ENCODE measurements at places on chromosomes 6 and 20.

GRCh38 chr20:20085812-20086211 lies 33.5 kb downstream of the CFAP61 start:
- DNase-seq = no peak

DNA sequence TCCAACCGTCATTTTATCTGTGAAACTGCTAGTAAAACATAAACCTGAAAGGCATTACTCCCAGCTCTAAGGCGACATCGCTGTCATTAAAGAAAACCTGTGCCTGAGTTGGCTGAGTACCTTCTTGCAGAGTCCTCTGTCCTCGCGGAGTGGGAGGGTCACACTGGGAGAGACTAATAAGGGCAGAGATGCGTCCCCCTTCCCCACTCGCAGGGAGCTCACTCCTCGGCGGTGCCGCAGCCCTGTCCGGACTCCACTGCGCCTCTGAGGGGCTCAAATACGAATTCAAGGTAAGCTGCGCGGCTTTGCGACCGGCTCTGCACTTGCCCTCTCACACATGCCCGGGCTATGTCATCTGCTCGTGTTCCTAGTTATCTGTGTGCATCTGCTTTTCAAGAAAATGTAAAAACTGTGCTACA lies at the start of gene COL19A1:
Gene COL19A1, plus strand, starts transcription at position 206 of the 419 bp plus-strand sequence. CDS start 13,012 bp downstream, outside the sequence.
- DNase-seq = peak; percentile 1

- peak; percentile 45 for DNase-seq
These were observed 12.5 kb upstream of the BCKDHB start for GRCh38 chr6:80094017-80094416.

DNA sequence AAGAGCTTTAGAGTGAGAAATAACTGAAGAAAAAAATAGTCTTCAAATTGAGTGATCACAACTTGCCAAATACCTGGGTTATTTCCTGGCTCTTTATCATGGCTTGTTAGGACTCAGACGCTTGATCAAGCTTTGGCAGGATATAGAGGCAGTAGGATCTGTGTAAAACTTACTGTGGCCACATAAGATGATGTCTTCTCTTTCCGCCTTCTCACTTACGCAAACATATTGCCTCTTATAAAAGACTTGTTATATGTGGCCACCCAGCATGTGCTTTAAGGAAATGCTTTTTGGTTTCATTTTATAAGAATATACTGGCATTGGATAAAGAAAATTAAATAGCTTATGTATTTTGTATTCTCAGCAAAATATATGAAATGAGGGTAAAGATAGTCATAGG lies 101.8 kb upstream of the AKIRIN2 start:
- no peak for DNase-seq

DNA sequence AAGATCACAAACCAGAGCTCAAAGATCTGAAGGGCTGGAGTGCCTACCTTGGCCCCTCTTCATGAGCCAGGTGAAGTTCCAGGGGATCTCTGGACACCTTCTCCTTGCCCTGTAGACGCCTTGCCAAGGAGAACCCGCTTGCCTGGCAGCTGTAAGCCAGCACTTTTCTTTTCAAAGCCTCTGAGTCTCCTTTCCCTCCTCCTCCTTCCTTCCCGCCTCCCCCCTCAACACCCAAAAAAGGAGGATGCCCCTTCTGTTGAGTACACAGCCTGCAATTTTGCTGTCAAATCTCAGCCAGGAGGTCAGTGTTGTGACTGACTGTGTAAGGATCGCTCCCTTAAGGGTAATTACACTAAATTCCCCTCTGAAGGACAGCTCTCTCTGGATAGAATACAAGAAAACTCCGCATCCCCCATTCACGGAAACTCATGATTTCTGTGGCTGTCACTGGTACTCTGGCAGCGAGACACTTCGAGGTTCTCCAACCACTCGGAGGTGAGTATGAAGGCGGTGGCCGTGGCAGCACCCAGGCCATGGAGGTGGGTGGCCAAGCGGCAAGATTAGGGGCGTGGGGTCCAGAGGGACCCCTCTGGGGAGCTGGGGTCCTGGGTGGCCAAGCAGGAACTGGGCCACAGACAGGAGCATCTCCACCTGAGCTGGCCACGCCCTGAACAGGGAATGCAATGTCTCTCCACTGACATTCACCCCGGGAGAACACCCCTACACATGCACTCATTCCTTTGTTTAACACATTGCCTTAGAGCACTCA lies 23.2 kb upstream of the FOXP4 start:
- DNase-seq = no peak

DNA sequence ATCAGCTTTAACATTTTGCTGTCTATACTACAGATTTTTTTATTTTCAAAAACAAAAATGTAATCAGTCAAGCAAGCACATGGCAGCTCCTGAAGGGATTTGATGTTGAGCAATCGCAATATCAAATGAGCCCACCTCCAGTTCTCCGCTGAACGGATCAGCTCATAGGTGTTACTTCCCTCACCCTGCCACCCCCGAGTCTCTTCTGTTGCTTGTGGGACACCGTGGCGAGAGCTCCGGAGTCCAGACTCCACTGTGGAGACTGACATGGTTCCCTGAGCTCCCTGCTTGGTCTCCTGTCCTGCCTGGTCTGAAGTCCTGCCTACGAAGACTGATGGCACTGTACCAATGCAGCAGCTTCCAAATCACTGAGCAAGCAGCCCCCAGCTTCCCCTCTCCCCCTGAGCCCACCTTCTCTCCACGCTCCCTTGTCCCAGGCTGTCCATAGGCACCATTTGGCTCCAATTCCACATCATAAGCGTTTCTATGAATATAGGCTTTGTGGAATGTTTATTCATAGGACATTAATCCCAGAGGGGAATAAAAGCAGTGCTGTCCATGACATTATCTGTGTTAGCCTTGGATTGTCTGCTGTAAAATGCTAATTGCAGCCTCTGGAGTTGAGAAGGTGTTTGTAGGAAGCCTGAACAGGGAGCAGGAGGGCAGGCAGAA lies 162.2 kb downstream of the LY86 start:
- DNase-seq = no peak

DNA sequence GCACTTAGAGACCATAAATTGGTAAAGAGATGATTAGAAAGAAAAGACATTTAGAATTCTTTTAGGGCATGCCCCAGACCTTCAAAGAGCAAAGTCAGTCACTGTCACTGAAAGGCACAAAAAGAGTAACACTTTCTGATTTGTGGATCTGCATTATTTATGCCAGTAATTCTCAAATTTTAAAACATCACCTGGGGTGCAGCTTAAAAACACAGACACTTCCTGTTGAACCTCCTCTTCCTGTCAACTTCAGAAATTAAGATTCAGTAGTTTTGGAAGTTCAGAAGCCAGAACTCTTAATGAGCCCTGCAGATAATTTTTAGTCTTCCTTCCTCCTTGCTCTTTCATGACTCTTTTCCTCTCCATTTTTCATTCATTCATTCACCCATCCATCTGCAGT lies 137.5 kb downstream of the NRN1 start:
- DNase-seq = peak; percentile 30

- peak; percentile 44 for DNase-seq
These were observed 2.9 kb downstream of the SPAG4 start for GRCh38 chr20:35618263-35619131.

DNA sequence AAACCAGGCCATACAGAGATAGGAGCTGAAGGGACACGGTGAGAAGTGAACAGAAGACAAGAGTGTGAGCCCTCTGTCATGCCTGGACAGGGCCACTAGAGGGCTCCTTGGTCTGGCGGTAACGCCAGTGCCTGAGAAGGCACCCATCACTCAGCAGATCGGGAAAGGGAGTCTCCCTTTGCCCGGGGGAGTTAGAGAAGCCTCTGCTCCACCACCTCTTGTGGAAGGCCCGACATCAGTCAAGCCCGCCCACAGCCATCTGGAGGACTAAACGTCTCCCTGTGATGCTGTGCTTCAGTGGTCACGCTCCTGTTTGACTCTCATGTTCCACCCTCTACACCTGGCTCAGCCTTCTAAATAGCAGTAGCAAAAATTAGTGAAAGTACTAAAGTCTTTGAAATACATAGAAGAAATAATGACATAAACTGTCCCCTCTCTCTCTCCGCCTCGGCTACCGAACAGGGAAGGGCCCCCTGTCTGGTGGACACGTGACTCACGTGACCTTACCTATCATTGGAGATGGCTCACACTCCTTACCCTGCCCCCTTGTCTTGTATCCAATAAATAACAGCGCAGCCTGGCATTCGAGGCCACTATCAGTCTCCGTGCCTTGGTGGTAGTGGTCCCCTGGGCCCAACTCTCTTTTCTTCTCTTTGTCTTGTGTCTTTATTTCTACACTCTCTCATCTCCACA lies 66.7 kb downstream of the RPP21 start:
- peak; percentile 11 for DNase-seq

- no peak for DNase-seq
These were observed 33.5 kb upstream of the PHIP start for GRCh38 chr6:79111549-79111948.

DNA sequence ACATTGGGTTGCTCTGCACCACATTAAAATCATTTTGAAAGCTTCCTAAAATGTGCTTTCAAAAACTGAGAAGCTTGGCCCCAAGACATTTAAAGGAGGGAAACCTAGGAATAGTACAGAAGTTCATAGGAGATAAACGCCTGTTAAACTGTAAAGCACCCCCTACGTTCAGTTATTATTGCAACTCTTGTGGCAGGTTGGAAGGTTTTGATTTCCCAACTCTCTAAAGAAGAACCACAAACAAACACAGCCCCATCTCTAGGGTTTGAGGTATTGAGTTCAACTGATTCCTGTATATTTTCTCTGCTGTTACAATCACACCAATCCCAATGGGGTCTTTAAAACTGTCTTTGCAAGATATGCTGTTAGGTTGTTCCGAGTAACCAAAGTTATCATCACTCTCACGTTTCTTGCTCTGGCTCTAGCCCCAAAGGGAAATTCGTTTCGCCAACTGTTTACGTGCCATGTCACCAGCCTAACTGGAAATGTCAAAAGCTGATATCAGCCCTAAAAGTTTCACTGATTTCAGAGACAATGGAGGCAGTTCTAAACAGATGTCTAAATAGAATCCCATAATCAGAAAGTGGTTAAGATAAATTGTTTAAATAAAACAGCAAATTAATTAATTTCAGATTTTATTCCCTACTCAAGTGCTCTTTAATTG lies 12.1 kb downstream of the TFAP2A start:
- no peak for DNase-seq

- no peak for DNase-seq
These were observed 3.5 kb downstream of the PLEKHG1 start for GRCh38 chr6:150603176-150603575.

- no peak for DNase-seq
These were observed 135.5 kb upstream of the PLCB4 start for GRCh38 chr20:8933381-8933807.

- no peak for DNase-seq
These were observed 20.4 kb downstream of the THEMIS start for GRCh38 chr6:127880429-127880828.

GRCh38 chr6:26455357-26455970 lies 2.3 kb upstream of the BTN2A1 start:
- DNase-seq = no peak

- DNase-seq = peak; percentile 39
These were observed 26.8 kb upstream of the RPP40 start for GRCh38 chr6:5030596-5031136.

- DNase-seq = no peak
These were observed 240.9 kb downstream of the LRFN2 start for GRCh38 chr6:40346246-40346645.

- DNase-seq = no peak
These were observed 28.7 kb upstream of the RPS6KA2 start for GRCh38 chr6:166655713-166656229.

DNA sequence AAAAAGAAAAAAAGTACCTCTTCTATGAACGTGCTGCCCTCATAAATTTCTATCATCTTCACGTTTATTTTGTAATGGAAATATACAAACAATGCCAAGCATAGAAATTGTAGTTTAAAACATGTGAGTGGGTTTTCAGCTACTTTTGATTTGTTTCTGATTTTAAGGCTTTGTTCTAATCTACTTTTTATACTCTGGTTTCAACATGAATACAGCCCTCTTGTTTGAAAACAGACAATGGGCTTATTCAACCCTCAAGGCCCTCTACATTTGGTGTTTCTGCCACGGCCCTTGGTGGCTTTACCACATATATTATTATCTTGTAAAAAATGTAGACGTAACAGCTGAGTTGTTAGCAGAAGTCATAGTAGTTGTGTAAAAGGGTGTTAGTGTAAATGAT lies 153.9 kb downstream of the SOX4 start:
- no peak for DNase-seq

GRCh38 chr6:154167126-154167525 lies 128.1 kb downstream of the OPRM1 start:
- no peak for DNase-seq

- no peak for DNase-seq
These were observed 42.2 kb downstream of the VSTM2L start for GRCh38 chr20:37945091-37945547.

- DNase-seq = no peak
These were observed 12.0 kb upstream of the TXNDC5 start for GRCh38 chr6:7922596-7922995.

GRCh38 chr6:24565196-24565595 lies 70.4 kb downstream of the ALDH5A1 start:
- no peak for DNase-seq

- DNase-seq = no peak
These were observed 14.5 kb upstream of the GUCA1A start for GRCh38 chr6:42158631-42159030.

DNA sequence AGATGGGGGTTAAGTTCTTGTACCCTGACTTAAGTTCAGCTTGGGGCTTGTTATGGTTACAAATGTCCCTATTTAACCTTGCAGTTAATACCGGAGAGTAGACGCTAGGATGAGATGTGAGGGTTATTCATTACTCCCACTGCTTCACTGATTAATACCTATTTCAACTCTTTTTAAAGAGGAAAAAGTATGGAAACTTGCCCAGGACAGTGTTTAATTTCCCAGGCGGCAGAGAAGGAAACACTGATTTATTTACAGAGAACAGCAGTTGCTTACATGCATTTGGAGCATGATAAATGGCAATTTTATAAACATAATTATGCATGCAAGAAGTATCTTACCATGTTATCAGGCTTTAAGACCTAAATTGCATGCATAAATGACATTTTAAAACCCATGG lies 137.7 kb downstream of the RCAN2 start:
- no peak for DNase-seq

DNA sequence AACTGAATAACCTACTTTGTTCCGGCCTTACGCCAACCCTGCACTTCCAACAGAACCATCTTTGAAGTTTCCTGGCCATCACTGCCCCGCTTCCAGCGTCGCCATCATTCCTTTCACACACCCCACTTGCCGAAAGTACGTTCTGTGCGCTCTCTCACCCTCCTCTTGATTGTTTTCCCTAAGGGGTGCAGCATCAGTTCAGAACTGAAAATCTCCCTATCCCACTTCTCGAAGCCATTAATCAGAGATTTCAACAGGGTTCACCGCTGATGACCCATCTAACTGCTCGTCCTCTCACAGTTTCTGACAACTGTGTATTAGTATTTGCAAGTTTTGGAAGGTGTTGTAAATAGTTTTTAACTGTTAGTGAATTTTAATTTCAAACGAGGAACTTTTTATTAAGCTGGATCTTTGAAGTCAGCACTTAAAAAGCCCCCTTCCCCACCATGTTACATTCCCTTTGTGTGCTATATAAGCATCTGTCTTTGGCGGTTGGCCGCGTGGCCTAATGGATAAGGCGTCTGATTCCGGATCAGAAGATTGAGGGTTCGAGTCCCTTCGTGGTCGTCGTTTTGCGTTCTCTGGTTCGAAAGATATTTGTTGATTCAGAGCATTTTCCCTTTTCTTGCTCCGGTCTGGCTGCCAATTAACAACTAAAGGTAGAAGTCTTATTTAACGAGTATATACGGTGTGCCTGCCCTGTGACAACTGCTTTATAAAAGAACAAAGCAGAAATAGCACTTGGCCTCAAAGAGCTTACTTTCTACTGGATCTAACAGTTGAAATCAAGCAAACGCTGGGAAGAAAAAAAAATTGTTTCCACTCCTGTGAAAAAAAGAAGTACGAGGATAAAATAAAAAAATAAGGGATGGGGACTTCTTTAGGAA lies 42.6 kb downstream of the TRIM27 start:
- peak; percentile 65 for DNase-seq

GRCh38 chr6:105797983-105798453 lies 288.1 kb upstream of the PRDM1 start:
- DNase-seq = no peak
